ENCODE measurements at places on chromosomes 6 and 20.

DNA sequence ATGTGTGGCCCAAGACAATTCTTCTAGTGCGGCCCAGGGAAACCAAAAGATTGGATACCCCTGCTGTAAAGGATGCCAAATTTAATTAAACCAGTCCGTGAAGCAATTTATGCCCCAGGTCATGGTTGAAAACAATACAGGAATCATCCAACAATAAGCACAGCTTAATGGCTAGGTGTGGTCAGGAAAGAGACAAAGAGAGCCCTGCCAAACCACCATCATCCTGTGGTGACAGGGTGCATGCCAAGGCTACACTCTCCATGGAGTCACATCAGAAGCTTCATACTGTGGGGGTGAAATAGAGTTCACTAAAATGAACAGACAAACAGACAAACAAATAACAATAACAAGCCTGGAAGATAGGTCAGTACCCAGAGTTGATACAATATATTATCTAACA is 62.7 kb downstream of the DZANK1 start:
- DNase-seq, result no peak

GRCh38 chr20:7758406-7758805 is 181.9 kb downstream of the HAO1 start:
- DNase-seq, result no peak

GRCh38 chr20:19835533-19836222 is 77.6 kb downstream of the RIN2 start:
- no peak for DNase-seq

GRCh38 chr6:92723390-92723931 is 695.9 kb downstream of the EPHA7 start:
- no peak for DNase-seq

DNA sequence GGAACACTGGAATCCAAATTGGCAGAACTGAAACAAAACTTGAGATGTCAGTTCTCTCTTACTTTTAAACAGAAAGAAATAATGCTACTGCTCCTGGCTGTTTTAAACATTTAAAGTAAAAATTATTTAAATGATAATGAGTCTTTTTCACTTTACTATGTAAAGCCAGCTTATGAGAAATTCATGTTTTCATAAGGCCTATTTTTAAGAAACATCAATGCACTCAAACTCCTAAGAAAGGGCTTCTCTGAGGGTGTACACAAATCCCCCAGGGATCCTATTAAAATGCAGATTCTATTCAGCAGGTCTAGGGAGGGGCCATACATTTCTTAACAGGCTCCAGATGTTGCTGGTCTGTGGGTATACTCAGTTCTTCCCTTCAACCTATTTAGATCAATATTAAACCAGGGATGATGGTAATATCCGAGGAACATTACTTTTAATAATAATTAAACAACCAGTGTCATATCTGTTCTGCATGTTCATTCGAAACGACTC is 2.3 kb downstream of the FERMT1 start:
- no peak for DNase-seq

- DNase-seq, result no peak
These were observed 189.0 kb downstream of the ANKRD60 start for GRCh38 chr20:58039274-58040092.

Measured in stimulated activated CD8-positive, alpha-beta memory T cell treated with anti-CD3 and anti-CD28 coated beads, Interleukin-15, amount 100 ng/mL, for 1 hour (primary cell).